NCI-H2081 (cell line): ENCODE measurements at places on chromosomes 2 and 18.

DNA sequence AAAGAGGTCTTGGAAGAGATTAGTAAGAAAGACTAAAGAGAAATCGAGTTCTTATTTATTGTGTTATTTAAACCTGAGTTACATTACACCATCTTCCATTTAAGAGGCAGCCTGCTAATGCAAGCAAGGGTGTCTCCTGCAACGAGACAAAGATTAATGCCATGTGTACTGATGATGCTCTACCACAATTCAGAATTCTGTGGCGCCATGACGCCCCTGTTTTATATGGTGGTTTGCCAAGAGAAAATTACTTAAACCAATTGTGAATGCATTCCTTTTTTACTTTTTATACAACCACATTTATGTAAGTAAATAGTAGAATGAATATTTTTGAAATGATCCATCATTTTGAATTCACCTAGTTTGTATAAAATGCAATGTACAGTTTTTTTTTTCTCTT is 356.1 kb upstream of the ZEB2 start:
- no peak for DNase-seq

DNA sequence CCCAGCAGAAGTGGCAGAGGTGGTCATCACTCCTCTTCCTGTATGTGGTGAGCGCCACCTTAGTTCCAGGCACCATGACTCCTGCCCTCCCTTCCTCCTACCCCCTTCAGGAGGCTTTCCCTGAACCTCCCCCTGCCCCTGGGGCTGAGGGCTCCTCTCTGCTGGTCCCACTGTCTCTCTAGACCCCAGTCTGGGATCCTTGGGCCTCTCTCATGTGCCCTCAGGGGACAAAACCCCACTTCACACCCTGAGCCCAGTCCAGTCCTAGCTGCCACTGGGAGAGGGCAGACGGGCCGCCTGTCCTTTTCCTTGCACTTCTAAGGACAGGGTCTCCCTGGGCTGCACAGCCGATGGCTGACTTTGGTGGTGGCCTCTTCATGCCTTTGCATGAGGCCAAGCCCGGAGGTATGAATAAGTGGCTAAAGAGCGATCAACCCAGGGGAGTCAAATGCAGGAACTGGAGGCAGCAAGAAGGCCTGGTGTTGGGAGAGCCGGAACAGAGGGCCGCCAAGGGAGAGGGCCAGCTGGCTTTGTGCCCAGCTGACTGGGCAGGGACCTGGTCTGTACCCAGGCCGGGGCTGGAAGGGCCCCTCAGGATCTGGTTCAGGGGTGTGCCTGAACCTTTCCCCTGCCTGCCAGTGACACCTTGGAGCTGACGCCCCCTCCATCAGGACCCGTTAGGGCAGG is 29.5 kb downstream of the GLI2 start:
- DNase-seq, result no peak

DNA sequence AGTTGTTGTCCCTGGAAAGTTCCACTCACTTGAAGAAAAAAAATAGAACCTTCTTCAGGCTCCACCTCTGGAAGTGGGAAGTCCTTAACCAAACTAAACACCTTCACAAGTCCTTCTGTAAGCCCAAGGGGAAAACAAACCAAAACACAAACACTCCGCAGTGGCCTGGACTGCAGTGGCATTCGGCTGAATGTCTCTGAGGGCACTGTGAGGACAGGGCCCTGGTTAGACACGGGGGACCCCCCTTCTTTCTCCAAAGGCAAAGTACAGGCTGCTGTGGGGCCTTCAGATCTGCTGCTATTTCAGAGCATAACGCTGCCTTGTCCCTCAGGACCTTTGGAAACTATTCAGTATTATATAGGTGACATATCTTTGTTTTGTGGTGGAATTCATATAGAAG is 28.1 kb downstream of the FOSL2 start:
- no peak for DNase-seq

DNA sequence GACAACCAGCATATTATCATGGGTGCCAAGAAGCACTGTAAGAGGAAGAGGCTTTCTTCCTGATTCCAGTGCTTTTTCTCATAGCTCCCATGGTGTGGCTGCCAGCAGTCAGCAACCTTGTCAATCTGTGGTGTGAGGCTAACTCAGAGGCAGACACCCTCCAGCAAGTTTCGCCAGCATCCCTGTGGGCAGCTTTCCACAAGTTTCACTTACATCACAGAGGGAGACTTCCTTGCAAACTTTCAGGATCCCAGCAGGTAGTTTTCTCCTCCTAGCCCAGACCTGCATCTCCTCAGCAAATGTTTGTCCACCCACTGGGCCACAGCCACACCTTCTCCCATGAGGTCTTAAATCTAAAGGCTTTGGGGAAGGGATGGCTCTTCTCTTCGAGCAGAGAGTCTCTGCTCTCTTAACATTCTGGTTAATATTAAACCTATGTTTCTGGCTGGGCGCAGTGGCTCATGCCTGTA is 9.1 kb downstream of the DNAH7 start:
- DNase-seq, result no peak

GRCh38 chr2:219851801-219852481 is 224.5 kb downstream of the SLC4A3 start:
- no peak for DNase-seq

DNA sequence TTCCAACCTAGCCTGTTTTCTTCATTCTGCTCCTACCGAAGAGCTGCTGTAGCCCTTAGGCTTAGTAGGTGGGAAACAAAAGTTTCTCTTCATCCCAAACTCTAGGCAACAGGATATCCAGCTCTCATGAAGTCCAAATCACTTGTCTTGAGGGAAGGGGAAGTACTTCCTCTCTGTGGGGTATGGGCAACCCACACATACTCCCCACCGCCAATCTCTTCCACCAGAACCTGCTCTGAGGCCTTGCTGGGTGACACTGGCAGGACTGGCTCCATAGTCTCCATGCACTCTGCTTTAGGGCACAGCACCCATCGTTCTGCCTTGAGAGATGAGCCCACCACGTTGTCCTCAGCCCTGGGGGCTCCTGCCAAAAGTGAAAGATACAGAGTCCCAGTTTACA is 173.0 kb downstream of the NCK2 start:
- DNase-seq, result no peak

- DNase-seq, result no peak
These were observed 49.8 kb upstream of the THOC1 start for GRCh38 chr18:317618-318017.

GRCh38 chr18:8478166-8478967 is 130.9 kb upstream of the RAB12 start:
- peak; percentile 23 for DNase-seq

- DNase-seq, result no peak
These were observed 156.7 kb downstream of the QPCT start for GRCh38 chr2:37501113-37501512.

DNA sequence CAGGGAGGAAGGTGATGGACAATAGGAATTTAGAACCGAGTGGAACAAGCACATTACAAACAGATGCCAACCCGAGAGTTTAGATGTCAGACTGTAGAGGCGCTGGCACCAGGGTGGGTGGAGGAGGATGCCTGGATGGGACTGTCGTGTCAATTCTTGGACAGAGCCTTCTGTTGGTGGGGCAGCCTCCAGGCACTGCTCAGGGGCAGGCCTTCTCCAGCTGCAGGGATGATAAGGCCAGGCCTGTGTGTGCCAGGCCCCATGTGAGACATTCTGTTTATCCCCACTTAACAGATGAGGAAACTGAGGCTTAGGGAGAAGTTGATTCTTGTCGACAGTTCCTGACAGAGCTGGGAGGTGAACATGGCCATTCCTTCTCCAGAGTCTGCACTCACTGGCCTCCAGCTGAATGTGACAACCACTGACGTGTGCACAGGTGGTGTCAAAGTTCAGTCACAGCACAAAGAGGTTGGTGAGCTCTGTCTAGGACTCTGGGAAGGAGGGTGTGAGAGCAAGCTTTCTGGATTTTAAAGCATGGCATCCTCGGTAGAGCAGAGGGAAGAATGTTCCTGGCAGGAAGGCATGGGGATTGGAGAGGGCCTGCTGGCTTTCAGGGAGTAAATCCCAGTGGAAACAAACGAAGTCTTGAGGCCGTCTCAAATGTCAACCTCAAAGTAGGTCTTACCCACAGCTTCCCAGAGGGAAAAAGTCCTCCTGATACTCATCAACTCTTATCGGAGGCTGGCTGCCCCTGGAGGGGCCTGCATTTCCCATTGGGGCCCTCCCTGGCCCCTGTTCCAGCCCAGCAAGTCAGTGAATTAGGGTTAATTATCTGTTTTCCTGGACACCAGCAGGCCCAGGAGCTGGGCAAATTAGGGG is 52.4 kb downstream of the GLI2 start:
- DNase-seq, result no peak

- DNase-seq, result no peak
These were observed 838.6 kb downstream of the MBD2 start for GRCh38 chr18:53385889-53386288.

DNA sequence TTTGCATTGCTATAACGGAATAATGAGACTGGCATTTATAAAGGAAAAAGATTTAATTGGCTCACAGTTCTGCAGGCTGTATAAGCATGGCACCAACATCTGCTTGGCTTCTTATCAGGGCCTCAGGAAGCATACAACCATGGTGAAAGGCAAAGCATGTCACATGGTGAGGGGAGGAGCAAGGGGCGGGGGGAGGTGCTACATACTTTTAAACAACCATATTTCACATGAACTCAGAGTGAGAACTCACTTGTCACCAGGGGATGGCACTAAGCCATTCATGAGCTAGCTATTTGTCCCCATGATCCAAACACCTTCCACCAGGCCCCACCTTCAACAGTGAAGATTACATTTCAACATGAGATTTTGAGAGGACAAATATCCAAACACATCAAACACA is 188.7 kb downstream of the MBD5 start:
- no peak for DNase-seq

DNA sequence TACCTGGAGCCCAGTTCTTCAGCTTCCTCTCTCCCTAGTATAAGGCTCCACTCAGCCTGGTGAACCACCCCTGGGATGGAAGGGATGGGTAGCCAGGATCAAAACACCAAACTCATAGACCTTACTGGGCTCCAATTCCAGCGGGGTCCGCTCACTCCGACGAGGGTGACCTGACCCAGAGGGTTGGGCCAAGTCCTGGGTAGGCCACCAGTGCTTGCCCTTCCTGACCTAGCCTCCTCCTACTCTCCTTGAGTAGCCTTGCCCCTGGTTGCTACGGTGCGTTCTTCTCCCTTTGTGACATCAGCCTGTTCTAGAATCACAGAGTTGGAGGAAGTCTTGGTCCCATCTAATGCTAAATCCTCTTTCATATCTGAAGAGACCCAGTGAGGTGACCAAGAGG is 537 bp upstream of the STAT4 start:
- no peak for DNase-seq

DNA sequence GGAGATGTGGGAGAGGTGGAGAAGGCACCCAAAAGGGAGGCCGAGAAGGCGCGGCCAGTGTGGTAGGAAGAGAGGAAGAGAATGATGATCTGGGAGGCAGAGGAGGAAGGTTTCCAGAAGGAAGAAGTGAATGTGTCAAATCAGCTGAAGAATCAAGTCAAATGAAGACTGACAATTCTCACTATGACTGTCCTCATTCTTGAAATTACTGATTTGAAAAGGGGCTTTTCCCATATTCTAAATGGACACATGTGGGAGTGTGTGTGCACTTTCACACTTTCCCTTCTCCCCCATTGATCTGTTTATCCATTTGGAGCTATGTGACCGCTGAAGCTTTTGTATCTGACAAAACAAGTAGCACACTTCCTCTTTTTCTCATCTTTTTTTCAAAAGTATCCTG is 6.1 kb downstream of the AFF3 start:
- no peak for DNase-seq

DNA sequence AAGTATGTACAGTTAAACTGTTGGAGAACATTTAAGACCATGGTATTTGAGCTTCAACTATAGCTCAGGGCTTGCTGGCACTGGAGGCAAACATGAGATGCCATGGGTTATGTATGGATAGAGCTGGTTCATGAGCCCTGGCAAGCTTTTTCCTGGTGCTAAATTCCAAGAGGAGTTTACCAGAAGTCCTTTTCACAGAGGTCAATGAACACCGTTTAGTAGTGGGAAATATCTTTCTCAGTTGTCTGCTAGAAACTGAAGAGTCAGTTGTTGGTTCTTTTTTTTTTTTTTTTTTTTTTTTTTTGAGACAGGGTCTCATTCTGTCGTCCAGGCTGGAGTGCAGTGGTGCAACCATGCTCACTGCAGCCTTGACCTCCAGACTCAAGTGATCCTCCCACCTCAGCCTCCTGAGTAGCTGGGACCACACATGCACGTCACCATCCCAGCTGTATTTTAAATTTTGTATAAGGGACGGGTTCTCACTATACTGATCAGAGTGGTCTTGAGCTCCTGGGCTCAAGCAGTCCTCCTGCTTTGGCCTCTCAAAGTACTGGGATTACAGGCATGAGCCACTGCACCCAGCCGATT is 1.3 kb downstream of the KHK start:
- no peak for DNase-seq

- peak; percentile 48 for DNase-seq
These were observed at the start of gene ZEB2 for GRCh38 chr2:144519934-144520731. Gene ZEB2 (minus strand): TSS chr2:144520119. CDS start chr2:144517350, 2,769 bp downstream.

- DNase-seq, result no peak
These were observed 3.5 kb downstream of the FEV start for GRCh38 chr2:218981390-218981880.

DNA sequence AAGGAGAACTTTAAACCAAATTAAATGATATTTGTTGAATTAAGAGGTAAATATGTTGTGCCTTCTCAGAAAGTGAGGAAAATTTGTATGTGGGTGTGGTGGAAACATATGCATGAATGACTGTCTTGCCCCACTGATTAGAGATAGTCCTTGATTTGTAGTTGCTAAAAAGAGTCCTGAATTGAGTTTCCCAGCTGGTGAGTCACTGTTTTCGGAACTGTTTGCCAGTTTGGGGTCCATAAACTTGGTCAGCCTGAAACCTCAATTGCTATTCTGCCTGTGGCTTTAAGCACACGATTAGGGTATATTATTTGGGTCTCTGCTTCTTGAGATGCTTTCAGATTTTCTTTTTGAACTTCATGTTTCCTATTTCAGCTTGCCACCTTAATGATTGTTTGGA is 53.3 kb downstream of the PIKFYVE start:
- DNase-seq, result no peak

DNA sequence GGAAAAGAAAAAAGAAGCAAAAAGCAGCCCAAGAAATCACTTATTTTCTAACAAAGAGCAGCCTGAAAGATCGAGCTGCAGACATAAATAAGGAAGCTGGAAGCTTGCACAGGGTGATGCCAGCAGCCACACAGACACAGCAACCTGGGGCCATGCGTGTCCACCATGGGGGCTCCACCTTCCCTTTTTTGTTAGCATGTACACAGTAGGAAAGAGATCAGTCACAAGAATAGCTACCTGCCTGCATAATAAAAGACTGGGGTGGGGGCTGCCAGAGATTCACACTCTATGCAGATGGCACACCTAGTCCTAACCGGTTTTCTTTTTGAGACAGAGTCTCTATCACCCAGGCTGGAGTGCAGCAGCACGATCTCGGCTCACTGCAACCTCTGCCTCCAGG is 2.9 kb upstream of the CNOT11 start:
- no peak for DNase-seq

GRCh38 chr2:29806461-29806860 is 114.9 kb downstream of the ALK start:
- no peak for DNase-seq

GRCh38 chr2:150274108-150274507 is 213.4 kb downstream of the RND3 start:
- no peak for DNase-seq

- peak; percentile 76 for DNase-seq
These were observed 127.5 kb upstream of the TTC39C start for GRCh38 chr18:23887035-23887434.
